Ammon's horn (tissue), 1 donor: ENCODE measurements at places on chromosomes 4 and X.

DNA sequence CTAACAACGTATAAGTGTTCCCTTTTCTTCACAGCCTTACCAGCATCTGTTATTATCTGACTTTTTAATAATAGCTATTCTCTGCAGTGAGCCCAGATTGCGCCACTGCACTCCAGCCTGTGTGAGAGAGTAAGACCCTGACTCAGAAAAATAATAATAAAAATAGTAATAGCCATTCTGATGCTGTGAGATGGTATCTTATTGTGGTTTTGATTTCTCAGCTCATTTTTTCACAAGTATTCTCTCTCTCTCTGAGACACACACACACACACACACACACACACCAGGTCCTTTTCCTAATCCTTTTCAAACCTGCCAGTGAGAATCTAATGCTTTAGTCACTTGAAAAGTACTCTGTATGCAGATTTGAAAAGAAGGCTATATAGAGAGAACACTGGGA lies 89.8 kb downstream of the CHIC2 start:
- DNase-seq, result no peak

- DNase-seq, result no peak
Observed at GRCh38 chr4:165010487-165010886, 21.3 kb upstream of the TRIM60 start.

DNA sequence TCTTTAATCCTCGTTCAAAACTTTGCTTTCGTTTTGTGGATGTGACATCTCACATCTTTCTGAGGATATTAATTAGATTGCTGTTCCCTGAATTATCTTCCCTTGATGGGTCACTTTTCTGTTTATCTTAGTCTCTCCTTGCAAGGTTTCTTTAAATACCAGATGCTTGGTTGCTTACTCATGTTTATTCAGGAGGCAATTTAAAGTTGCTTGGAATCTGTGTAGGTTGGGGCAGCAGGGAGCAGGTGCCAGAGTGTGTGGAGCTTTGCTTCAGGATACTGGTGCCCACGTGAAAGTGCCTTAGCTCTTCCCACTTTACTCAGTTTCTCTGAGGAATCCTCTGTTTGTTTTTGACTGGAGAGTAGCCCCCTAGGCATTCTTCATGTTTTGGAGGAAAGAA lies 24.0 kb downstream of the ANAPC4 start:
- DNase-seq, result no peak

GRCh38 chr4:153798901-153799693 lies 10.2 kb upstream of the SFRP2 start:
- DNase-seq, result no peak

GRCh38 chr4:47827343-47828047 lies 10.4 kb downstream of the CORIN start:
- DNase-seq, result no peak

- peak; percentile 17 for DNase-seq
Observed at GRCh38 chr4:79964020-79964399, 109.0 kb downstream of the ANTXR2 start.

DNA sequence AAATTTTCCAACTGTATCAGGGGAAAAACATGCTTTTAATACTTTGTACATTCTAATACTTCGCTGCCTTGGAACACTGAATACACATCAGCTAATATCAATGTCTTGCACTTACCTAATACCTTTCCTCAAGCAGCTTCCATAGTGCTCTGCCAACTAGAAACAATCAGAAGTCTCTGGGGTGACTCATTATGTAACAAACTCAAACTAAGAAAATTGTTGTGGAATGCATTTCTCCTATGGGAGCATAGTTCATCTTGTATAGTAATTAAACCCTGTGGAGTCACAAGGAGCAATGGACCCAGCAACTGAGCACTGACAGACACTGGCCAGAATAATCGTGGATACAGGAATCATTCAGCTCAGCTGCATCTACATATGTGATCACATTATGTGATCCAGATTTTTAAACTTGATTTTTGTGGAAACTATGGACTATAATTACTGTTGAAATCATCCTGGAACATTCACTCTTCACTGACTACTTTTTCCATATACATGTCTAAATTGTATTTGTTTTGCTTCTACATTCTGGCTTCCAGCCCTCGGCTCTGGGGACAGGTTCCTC lies 496.9 kb downstream of the TMA16 start:
- no peak for DNase-seq

- DNase-seq, result no peak
Observed at GRCh38 chr4:133618963-133619362, 469.9 kb downstream of the PCDH10 start.

- no peak for DNase-seq
Observed at GRCh38 chrX:46865281-46865680, 28.4 kb downstream of the RP2 start.

GRCh38 chr4:86921608-86922252 lies 13.1 kb upstream of the AFF1 start:
- DNase-seq, result no peak

DNA sequence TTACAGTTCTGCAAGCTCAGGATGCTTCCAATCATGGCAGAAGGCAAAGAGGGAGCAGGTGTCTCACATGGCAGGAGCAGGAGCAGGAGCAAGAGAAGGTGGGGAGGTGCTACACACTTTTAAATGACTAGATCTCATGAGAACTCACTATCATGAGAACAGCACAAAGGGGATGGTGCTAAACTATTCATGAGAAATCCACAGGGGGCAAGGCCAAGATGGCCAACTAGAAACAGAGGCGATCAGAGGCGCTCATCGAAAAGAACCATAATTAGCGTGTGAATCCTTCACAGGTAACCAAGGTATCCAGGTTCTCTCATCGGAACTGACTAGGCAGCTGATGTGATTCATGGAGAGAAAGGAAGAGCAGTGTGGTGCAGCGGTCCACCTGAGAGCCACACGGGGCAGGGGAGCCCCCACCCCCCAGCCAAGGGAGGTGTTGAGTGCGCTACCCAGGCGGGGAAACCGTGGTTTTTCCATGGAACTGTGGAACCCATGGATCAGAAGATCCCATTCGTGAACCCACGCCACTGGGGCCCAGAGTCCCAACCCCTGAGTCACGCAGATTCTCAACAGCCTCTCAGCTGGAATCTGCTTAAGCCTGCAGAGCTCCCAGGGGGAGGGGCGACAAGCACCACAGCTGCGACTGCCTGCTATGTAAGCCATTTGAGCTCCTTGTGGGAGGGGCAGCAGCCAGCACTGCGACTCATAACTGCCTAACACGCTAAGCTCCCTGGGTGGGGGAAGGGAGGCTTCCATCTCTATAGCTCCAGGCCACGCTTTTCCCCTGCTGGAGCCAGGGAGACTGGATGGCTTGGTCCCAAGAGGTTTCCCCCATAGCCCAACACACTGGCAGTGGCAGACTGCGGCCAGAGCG lies 46.7 kb downstream of the FGF16 start:
- no peak for DNase-seq

DNA sequence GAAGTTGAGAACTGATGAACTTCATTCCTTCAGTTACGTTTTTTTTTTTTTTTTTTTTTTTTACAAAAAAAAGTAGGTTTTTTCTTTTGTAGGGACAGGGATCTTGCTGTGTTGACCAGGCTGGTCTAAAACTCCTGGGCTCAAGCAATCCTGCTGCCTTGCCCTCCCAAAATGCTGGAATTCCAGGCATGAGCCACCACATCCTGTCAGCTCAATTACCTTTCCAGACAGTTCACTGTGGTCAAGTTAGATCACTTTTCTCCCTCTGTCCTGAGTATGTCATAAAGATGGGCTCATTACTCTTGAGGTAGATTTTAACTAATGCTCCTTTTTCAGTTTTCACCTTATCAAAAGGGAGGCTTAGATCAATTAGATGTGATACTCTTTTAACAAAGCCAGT lies 10.8 kb upstream of the NR3C2 start:
- no peak for DNase-seq

GRCh38 chr4:16264798-16265197 lies 38.5 kb upstream of the TAPT1 start:
- peak; percentile 74 for DNase-seq

GRCh38 chr4:24770032-24770584 lies 25.3 kb upstream of the SOD3 start:
- DNase-seq, result peak; percentile 8
